Activated T-helper 1 cell treated with anti-CD3 and anti-CD28 coated beads, Interleukin-2, amount 50 U/mL, for 16 hours (primary cell): ENCODE measurements at places on chromosomes 3 and 15.

DNA sequence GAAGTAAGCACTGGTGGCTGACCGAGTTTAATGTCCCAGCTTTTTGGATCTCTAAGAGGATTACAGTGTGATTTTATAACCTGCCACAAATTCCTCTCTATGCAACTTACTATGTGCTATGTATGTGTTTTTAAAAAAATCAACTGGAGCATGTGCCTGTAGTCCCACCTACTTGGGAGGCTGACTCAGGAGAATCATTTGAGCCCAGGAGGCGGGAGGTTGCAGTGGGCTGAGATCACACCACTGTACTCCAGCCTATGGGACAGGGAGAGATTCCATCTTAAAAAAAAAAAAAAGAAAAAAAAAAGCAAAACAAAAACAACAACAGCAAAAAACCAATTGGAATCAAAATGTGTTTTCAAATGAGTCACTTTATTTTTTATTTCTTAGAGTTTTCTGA lies 29.6 kb downstream of the DUT start:
- no peak for DNase-seq

- DNase-seq: no peak
Observed at GRCh38 chr3:113241292-113242095, 30.1 kb downstream of the BOC start.

DNA sequence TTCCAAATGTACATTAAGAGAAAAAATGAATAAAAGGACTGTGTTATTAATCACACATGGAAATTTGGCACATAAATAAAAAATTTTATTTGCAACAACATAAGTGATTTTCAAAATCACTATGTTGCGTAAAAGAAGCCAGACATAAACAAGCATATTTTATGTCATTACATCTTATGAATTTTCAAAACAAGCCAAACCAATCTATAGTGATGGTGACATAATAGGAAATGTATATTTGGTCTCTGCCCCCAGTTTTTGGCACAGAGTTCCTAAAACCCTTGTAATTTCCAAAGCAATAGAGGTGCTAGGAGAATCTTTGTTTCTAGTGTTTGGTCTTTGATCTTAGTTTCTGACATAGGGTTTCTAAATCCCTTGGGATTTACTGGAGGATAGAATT lies 543.3 kb downstream of the ZBBX start:
- no peak for DNase-seq

DNA sequence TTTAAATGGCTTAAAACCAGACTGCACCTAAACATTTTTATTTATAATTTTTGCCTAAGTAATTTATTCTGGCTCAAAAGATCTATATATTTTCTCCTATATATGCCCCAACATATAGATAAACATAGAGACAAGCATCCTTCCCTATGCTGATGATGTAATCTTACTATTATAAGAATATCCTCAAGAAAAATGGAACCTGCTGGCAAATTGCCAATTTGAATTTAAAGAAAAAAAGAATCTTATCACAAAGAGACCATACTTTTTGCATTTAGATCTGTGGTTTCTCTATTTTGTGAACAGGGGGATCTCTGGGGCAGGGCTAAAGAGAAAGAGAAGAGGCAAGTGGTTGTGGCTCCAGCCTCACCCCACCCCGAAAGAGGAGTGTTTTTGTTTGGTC lies 107.2 kb upstream of the CMC1 start:
- no peak for DNase-seq

GRCh38 chr3:124860599-124860998 lies 26.6 kb downstream of the ITGB5 start:
- no peak for DNase-seq

GRCh38 chr3:32359766-32360492 lies 31.7 kb upstream of the CMTM7 start:
- DNase-seq: no peak

GRCh38 chr15:90360746-90361145 lies 8.7 kb downstream of the ZNF774 start:
- DNase-seq: no peak

DNA sequence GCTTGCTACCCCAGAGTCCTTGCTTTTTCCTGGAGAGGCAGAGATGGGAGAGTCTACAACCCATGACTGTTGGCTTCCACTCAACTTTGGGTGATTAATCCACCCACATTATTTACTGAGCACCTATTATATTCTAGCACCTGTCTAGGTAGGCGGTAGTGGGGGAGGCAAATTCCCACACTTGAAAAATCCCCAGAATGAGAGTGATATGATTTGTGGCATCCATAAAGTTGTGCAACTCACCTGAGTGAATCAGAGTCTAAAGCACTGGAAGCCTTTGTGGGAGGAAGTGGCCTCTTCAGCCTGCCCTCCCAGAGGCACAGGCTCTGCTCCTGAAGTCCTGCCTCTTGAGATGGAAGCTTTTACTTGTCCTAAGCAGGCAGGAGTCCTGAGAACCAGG lies 40.4 kb upstream of the CTNNB1 start:
- DNase-seq: no peak

- no peak for DNase-seq
Observed at GRCh38 chr3:42631620-42632019, 21.9 kb upstream of the ZBTB47 start.

DNA sequence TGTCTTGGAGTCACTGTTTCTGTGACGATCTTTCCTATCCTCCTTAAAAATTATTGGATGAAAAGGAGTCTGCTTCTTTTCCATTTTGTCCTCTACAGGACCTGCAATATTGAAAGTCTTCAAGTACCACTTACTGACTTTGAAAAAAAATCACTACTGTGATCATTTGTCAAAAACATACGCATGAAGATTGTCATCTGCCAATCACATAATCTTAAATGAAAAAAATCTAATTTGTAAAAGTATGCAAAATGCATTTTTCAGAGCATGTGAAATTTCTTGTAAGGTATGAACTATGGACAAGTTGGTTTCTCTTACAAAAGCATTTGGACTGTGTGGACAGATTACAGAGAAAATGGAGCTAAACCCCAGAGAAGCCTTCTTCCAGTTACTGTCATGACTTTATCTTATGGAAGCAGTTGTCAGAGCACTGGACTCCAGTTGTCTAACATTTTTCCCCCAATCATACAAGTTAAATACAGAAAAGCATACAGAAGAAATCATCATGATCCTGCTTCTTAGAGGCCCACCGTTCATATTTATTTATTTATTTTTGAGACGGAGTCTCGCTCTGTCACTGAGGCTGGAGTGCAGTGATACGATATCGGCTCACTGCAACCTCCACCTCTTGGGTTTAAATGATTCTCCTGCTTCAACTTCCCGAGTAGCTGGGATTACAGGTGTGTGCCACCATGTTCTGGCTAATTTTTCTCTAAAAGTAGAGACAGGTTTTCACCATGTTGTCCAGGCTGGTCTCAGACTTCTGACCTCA lies 3.4 kb upstream of the PXK start:
- no peak for DNase-seq

DNA sequence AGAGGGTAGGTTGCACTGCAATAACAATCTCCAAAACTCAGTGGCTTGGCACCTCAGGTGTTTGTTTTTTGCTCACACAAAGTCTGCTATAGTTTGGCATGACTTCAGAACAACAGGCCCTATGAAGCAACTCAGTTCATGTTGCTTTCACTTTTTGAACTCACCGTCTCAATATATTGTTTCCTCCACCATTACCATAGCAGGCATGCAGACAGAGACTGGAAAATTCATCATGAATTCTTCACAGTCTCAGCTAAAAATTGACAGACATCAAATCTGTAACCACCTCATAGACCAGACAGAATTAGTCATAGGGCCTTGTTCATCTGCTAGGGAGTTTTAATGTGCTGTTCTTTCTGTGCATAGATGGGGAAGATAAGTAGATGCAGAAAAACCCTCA lies 161.4 kb upstream of the POU1F1 start:
- no peak for DNase-seq

DNA sequence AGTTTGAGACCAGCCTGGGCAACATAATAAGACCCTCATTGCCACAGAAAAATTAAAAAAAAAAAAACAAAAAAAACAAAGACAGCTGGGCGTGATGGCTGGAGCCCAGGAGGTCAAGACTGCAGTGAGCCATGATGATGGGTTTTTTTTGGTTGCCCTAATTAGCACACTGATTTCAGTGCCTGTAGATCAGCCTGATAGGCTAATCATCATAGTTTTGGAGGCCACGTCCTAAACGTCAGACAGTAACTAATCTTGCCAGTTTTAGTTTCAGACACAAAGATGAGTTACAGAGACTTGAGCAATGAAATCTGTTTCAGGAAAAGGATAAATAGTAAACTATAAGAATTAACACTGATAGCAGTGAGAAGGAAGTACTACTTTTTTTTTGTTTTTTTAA lies 55.4 kb downstream of the LRCH3 start:
- DNase-seq: no peak

- no peak for DNase-seq
Observed at GRCh38 chr15:31279221-31280045, 47.2 kb upstream of the KLF13 start.

DNA sequence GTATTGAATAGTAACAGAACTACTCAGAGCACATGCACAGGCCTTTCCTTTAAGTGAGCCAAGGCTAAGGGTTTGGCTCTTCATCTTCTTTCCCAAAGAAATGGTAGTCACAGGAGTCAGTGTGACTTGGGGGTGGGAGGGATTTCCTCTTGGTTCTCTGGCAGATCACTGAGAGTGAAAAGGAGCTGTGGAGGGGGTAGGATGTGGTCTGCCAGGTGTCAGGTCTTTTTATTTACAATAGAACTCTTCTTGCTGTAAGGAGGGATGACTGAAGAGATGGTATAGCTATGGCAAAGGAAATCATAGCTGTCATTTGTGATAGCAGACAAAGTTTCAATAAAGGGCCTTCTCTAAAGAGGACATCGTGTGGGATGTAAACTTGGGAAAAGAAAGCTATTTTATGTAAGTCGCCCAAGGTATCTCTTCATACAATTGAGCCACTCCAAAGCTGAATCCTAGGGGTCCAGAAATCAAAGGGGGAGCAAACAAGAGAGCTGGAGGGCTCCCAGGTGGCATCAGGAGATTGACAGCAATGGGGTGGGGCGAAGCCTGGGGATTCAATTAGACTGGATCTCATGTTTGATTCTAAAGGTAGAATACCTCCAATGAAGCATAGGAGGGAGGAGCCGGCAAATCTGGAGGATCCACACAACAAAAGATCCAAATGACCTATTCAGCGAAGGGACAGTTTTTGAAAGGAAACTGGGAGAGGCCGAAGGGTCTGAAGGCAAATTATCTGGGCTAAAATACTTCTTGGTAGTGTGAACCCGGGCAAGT lies 20.0 kb upstream of the CHD2 start:
- no peak for DNase-seq

DNA sequence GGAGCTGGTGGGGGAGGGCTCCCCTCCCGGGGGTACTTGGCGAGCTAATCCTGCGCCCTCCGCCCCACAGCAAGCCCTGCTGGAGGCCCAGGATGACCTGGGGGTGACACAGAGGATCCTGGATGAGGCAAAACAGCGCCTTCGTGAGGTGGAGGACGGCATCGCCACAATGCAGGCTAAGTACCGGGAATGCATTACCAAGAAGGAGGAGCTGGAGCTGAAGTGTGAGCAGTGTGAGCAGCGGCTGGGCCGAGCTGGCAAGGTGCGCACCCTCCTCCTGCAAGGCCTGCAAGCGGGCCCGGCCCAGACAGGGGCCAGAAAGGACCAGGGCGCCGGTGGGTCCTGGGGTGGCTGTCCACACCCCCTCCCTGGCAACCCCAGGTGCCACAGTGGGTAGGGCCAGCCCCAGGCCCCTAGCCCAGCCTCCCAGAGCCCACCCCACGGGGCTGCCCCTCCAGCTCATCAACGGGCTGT lies 56.5 kb downstream of the SEMA3G start:
- DNase-seq: no peak

DNA sequence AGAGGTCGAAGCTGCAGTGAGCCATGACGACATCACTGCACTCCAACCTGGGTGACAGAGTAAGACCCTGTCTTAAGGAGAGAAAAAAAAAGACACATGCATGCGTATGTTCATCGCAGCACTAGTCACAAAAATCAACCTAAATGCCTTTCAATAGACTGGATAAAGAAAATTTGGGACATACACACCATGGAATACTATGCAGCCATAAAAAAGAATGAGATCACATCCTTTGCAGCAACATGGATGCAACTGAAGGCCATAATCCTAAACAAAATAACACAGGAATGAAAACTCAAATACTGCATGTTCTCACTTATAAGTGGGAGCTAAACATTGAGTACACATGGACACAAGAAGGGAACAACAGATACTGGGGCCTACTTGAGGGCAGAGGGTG lies 53.1 kb downstream of the FSIP1 start:
- DNase-seq: no peak

GRCh38 chr3:42159706-42160472 lies 68.7 kb downstream of the TRAK1 start:
- no peak for DNase-seq

DNA sequence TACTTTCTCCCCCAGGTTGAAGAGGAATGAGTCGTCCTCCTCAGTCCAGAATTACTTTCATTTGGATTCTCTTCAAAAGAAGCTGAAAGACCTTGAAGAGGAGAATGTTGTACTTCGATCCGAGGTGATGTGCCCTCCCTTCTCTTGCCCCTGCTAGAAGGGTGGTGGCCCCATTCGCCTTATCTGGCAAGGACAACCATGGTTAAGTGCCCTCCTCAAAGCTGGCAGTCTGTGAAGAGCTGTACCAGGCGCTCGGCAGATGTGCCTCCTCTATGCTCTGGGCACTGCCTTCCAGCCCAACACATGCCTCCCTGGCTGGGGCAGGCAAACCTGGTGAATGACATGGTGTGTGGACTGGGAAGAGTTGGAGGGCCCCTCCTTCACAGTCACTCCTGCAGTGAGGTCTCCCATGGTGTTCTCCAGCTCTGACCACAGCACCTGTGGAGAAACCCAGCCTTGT lies 77.0 kb downstream of the CCK start:
- no peak for DNase-seq

DNA sequence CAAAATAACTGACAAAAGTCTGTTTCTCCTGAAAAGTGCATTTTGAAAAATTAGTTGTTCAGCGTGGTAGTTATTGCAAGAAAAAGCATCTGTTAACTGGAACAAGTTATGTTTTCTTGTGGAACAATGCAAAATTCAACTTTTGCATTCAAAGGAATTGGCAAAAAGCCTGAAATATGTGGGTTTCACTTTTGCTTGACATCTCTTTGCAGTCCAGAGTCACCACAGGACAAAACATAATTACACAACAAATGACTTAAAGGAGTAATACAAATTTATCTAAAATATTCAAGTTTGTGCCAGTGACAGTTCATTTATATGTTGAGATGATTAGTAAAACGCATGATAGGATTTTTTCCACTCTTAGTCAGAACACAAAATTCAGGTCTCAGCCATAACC lies 96.3 kb upstream of the P2RY1 start:
- DNase-seq: no peak

- DNase-seq: no peak
Observed at GRCh38 chr3:114033721-114034120, 22.6 kb downstream of the CCDC191 start.

GRCh38 chr3:180116658-180117057 lies 79.9 kb upstream of the PEX5L start:
- DNase-seq: no peak

GRCh38 chr15:75063889-75064288 lies 40.5 kb downstream of the PPCDC start:
- no peak for DNase-seq

GRCh38 chr15:81002009-81002330 lies 1.2 kb downstream of the TLNRD1 start:
- DNase-seq: no peak
